ENCODE measurements at places on chromosomes 11 and 22. TPM values are rescaled to one million over a fixed set of nuclear protein-coding genes. Genes with fewer than 3 reads are reported as not detected.

DNA sequence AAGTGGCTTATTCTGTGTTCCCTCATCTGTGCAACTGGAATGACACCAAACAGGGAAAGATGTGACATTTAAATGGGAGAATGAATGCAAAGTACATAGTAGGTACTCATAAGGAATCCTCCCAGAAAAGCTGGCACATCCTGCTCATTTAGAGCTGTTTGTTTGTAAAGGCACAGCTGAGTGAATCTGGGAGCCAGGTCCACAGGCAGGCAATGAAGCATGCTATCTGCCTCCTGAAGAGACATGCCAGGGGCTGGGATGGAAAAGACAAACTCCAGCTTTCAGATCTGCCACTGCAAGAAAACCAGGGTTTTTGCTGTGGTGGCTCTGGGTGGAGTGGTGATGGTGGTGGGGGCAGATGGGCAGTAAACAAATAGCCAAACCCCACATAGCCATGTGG lies 150.1 kb downstream of the TENM4 start:
- H3K4me1 ChIP-seq = no peaks in the 10 kb centered on the region
- H3K36me3 ChIP-seq = no peaks in the 10 kb centered on the region
- H3K27me3 ChIP-seq = no peaks in the 10 kb centered on the region
- DNase-seq = no peak

GRCh38 chr22:46429325-46429853 lies 93.9 kb downstream of the TRMU start:
- no peaks in the 10 kb centered on the region for H3K27me3 ChIP-seq
- H3K27ac ChIP-seq = peak overlapping the region; percentile 69
- H3K4me1 ChIP-seq = peaks cover 14% of the 10 kb centered on the region

DNA sequence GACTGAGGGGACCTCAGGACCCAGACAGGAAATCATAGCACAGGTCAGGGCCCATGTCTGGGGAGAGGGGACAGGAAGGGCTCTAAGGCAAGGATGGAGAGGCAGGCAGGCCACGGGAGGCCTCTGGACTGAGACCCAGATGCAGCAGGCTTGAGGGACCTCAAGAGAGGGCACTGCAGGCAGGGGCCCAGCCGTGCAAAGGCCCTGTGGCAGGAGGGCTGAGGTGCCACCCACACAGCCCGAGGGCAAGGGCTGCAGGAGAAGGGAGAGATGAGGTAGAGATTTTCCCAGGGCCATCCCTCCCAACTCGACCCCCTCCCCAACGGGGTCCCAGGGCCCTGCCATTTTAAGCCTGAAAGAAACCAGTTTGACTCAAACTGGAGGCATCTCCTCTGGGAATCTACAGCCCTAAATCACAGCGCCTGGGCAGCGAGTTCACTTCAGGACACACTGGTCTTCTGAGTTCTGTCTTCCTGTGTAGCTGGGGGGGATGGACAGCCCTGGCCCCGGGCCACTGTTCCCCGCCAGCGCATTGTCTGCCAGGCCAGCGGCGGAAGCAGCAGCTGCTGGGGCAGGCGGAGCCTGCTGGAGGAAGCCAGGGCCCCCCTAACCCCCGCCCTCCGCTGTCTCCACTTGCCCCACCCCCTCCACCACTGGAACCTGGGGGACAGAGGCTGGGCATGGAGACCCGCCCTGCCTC lies 20.3 kb upstream of the WNT7B start:
- H3K36me3 ChIP-seq = no peaks in the 10 kb centered on the region
- H3K27ac ChIP-seq = peak overlapping the region; percentile 89
- no peak overlapping the region for H3K4me3 ChIP-seq
- H3K27me3 ChIP-seq = no peaks in the 10 kb centered on the region

- H3K36me3 ChIP-seq = no peaks in the 10 kb centered on the region
- H3K4me1 ChIP-seq = peaks cover 34% of the 10 kb centered on the region
- no peak overlapping the region for H3K27ac ChIP-seq
- DNase-seq = no peak
- no peak overlapping the region for H3K4me3 ChIP-seq
Measured at GRCh38 chr22:40504285-40505249, 132.0 kb downstream of the MRTFA start.

GRCh38 chr22:26548984-26549383 lies 36.7 kb upstream of the TFIP11 start:
- DNase-seq = no peak
- H3K27ac ChIP-seq = no peak overlapping the region
- no peak overlapping the region for H3K4me3 ChIP-seq
- peaks cover 40% of the 10 kb centered on the region for H3K4me1 ChIP-seq
- H3K36me3 ChIP-seq = peaks cover 4% of the 10 kb centered on the region

GRCh38 chr11:12744826-12745502 lies 70.7 kb downstream of the TEAD1 start:
- H3K27ac ChIP-seq = no peak overlapping the region
- no peak for DNase-seq
- H3K4me1 ChIP-seq = peaks cover 7% of the 10 kb centered on the region
- no peaks in the 10 kb centered on the region for H3K36me3 ChIP-seq

OSBP2 gene
- total RNA-seq = 4.6 TPM

MLC1 gene
- 0.79 TPM for total RNA-seq

All from upper lobe of left lung (tissue), 6 donors.